Stimulated activated CD8-positive, alpha-beta memory T cell treated with anti-CD3 and anti-CD28 coated beads, Interleukin-15, amount 100 ng/mL, for 24 hours (primary cell): ENCODE measurements at places on chromosomes 16 and 17.

- no peak for DNase-seq
These were observed 7.5 kb upstream of the SLC35B1 start for GRCh38 chr17:49715216-49715615.

DNA sequence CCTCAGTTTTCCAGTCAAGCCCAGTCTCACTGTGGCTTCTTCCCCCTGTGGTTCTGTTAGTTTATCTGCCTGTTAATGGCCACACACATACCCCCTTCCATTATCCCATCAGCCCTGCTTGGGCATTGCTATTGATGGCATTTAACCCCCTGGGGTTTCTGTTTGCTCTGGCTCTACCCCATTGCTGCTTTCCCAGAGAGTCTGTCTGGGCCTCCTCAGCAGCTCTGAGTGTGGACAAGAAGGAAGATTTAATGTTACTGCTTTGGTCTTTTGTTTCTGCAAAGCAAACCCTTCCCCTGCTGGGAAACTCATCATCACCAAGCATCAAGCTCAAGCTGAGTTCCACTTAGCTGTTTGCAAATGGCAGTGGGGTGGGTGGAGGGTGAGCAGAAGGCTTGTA is 162.7 kb downstream of the CCT6B start:
- no peak for DNase-seq

GRCh38 chr17:75894049-75894733 is 2.6 kb downstream of the TRIM65 start:
- DNase-seq: no peak

DNA sequence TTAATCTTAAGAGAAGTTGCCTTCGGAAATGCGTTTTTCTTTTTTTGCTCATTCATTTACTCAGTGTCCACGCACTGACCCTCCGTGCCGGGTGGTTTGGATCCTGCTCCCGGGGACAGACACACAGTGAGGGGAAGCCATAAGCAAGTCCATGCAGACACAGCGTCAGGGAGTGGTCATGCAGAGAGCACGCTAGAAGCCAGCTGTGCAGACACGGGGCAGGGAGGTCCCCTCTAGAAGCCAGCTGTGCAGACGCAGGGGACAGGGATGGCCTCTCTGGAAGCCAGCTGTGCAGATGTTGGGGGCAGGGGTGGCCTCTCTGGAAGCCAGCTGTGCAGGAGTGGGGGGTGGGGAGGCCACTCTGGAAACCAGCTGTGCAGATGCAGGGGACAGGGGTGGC is 4.8 kb downstream of the GAA start:
- no peak for DNase-seq

- no peak for DNase-seq
These were observed 70.3 kb downstream of the HLF start for GRCh38 chr17:55334881-55335540.

GRCh38 chr17:75895370-75896155 is 1.2 kb downstream of the TRIM65 start:
- DNase-seq: no peak

DNA sequence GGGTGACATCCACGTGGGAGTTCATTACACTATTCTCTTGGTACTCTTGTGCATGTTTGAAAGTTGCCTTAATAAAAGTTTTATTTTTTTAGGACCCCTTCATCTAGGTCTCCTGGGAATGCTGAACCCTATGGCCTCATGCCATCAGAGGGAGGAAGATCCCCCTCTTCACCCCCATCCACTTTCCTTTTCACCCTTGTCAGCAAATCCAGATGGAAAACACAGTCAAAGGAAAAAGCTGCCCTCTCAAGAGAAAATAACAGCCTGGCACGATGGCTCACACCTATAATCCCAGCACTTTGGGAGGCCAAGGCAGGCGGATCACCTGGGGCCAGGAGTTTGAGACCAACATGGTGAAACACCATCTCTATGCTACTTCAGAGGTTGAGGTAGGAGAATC is 274.2 kb downstream of the XYLT1 start:
- DNase-seq: no peak

DNA sequence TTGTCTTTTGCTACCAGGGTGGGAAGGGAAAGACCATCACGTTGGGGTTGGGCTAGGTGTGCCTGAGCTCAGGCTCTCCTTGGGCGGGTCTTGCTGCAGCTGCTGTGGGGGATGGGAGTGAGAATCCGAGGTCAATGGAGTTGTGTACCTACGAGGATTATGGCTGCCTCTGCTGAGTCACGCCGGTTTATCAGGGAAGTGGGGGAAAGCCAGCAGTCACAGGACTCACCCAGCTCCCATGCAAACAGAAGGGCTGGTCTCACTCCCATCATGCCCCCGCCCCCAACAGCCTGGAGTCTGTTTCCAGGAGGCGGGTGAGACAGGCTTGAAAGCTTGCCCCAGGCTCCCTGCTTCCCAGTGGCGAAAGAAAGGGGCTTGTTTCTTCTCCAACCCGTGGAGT is 1259.0 kb upstream of the GOT2 start:
- DNase-seq: no peak
